ENCODE measurements at places on chromosomes 2 and 18.

DNA sequence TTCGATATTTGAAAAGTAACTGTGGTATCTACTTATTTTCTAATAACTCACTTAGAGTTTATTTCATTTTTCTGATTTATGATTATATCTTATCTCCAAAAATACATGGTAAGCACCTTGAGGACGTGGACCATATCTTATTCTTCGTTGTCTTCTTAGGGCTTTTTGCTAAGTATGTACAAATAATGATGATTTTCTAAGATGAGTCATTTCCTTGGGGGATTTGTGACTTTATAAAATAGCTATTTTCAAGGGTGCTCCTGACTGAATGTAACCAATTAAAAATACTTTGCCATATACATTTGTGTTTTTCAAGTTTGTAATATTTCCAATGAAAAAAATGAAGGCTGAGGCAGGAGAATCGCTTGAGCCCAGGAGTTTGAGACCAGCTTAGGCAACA lies 56.3 kb downstream of the GREB1L start:
- DNase-seq = no peak

DNA sequence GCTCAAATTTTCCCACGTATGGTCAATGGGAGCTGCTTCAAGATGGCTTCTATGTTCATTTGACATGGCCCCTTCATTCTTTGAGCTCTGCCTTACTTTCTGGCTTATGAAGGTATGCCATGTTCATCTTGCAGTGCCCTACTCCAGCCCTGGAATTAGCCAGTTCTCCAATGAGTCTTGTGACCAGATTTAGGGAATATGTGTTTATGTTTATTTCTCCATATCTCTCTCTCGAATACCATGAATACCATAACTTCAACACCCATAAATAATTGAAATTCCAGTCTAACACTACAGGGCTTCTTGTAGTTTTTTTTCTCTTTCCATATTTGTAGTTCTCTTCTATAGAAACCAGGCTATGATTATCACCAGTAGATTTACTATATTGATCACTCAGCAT lies 39.7 kb downstream of the EPB41L5 start:
- no peak for DNase-seq

- no peak for DNase-seq
These were observed 153.6 kb downstream of the COL4A4 start for GRCh38 chr2:227010433-227010832.

DNA sequence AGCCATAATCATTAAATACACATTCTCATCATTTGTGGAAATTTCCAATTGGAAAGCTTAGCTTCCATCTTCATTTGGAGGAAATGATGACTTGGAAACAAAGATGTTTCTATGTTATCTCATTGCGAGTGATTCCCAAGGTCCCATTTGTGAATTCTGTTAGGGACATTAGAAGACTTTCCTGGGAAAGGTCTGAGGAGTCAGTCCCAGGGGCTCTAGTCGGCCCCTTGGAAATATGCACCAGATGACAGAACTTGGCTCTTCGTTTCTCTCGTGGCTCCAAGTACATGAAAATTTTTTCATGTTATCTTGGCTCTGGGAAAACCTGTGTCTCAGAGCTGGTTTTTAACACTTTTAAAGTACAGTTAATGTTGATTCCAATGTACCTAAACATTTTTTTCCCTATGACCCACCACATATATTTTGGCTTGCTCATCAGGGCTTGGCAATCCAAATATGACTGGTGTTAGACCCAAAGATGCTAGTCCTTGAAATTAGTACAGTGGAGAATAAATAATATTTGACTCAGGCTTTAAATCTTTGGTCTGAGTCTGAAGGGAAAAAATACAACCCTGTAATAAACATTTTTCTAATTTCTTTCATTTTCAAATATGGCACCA lies 15.4 kb upstream of the CAVIN2 start:
- no peak for DNase-seq

DNA sequence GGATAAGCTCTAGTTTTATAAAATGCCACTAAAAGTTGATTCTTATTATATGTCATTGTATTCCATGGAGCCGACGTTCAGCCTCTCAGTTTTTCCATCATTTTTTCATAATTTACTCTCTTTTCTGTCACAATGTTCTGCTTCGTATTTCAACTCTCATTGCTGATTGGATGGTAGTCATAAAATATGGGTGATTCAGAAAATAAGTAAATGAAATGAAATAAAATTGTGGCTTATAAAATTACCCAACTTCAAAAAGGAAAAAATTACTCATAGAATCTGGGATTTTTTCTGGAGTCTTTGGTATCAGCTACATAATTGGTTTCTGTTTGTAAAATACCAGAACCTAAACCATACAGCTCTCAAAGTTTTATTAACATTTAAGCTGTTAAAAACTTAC lies 139.7 kb upstream of the ITGA4 start:
- no peak for DNase-seq

DNA sequence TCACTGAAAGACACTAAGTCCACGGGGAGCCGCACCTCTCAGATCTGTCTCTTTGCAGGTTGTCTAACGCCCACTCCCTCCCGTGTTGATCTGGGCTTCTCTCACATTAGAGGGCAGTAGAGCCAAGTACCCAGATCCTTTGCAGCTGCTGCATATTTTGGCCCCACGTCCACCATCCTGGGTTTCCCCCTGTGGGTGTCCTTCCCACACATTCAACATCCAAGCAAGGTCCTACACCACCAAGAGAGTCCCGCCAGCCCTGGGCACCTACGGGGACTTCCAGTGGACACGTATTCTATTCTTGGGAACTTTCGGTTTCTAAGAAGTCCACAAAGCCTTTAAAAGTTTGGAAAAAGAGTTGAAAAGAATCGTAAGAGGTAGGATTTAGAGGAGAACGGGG lies 116.6 kb downstream of the ATL2 start:
- DNase-seq = no peak

- DNase-seq = no peak
These were observed at the start of gene IL36A for GRCh38 chr2:113005030-113005509. Gene IL36A (plus strand): TSS chr2:113005459. CDS start chr2:113005872, 413 bp downstream.

DNA sequence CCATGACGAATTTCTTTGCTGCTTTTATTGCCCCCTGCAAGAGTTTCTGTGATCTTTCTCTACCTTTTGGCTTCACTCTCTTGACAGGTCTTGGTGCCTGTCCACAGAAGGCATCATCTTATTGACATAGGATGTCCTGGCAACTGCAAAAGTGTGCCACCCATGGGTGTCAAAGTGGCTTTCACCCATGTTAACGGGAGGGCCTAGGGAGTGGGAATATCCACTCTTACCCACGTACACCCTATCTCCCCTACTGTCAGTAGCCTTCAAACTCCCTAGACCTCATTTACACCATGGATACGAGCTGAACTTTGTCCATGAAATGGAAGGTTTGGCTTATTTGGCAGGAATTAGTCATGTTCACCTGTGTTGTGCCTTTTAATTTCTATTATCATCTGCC lies 16.2 kb upstream of the SULT1C3 start:
- no peak for DNase-seq

DNA sequence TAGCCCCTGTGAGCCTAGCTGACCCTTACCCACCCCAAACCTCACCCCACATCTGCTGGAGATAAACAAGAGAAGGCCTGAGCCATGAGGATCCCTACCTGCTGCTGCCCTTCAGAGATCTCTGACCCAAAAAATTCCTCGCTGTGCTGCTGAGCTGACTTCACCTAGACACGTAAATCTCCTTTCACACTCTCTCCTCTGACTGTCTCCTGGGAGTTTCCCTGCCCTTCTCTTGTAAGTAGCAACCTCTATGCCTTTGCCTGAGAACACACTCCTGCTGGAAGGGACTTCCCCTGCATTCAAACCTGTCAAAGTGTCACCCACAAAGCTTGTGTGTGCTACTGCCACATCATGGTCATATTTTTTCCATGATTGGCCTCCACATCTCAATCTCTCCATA lies 134.2 kb upstream of the NOL4 start:
- no peak for DNase-seq

- no peak for DNase-seq
These were observed 447.0 kb downstream of the SOX11 start for GRCh38 chr2:6139142-6139541.

DNA sequence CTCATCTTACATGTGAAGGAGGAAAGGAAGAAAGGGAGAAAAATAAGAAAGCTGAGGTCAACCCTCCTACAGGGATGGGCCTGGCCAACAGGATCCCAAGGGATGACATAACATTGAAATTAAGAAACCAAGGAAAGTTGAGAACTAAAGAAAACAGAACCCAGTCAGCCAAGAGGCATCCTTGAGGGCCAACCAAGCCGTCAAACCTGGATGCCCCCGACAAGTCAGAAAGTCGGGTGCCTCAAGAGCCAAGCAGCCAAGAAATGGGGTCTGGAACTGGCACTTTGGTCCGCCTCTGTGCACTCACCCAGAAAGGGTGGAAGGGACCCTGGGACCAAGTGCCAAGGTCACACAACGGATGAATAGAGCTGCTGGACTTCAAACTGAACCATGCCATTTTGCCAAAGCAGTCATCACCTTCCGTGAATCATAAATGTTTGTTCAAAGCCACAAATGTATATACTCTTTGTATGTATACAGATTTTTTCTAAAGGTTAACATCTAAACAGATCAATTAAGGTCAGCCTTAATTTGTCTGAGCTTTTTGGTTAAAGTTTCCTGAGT lies 27.0 kb upstream of the PTPN4 start:
- DNase-seq = no peak

GRCh38 chr2:68320118-68320641 lies 431 bp upstream of the CNRIP1 start:
- peak; percentile 39 for DNase-seq

DNA sequence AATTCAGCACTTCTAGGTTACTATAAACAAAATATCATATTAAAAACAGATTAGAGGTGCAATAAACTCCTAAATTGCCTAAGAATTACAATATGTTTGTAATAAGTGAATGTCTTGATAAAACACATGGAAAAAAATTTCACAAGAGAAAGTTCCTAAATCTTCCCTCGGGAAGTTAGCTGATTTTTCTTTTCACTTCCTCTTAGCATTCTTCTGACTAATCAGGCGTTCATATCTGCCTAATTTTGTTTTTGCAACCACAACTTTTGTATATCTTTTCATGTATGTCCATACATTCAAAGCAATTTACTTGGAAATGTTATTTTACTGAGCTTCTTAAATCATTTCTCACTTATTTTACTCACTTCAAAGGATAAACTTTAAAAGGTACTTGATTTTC lies 88.5 kb downstream of the RTTN start:
- no peak for DNase-seq

Data from NCI-H1092 (cell line).